ENCODE measurements at places on chromosomes 5 and 9. TPM values are rescaled to one million over a fixed set of nuclear protein-coding genes. Genes with fewer than 3 reads are reported as not detected.

Gene EGR1
- total RNA-seq: 69.9 TPM

Gene TJP2
- 156 TPM for total RNA-seq

Gene PCDHB8
- 0.16 TPM for total RNA-seq

Gene EXOC3
- 69.9 TPM for total RNA-seq

Gene PTPA
- total RNA-seq: 52.4 TPM

Gene KCNV2
- not detected for total RNA-seq

Gene FAM78A
- 3.4 TPM for total RNA-seq

Gene RNF180
- total RNA-seq: 1.9 TPM

Gene HTR1A
- not detected for total RNA-seq

Gene CA9
- total RNA-seq: not detected

Gene ACTBL2
- total RNA-seq: not detected

Gene ELAVL2
- total RNA-seq: 0.41 TPM

Gene TEX48
- total RNA-seq: not detected

Gene SUSD3
- total RNA-seq: not detected

Gene PCDHGA4
- 1.4 TPM for total RNA-seq

Gene PCSK5
- 114 TPM for total RNA-seq

Gene PCDHGB5
- 12.0 TPM for total RNA-seq

Gene MZB1
- 39.2 TPM for total RNA-seq

Gene GLRA1
- not detected for total RNA-seq

Gene ASPN
- total RNA-seq: 3.4 TPM

Gene FAM153A
- not detected for total RNA-seq

Gene SRP19
- total RNA-seq: 58.6 TPM

Gene ADGRV1
- total RNA-seq: 8.2 TPM
